ENCODE measurements at places on chromosomes 3 and 15.

GRCh38 chr15:57384816-57385215 lies 8.5 kb downstream of the CGNL1 start:
- DNase-seq, result no peak

DNA sequence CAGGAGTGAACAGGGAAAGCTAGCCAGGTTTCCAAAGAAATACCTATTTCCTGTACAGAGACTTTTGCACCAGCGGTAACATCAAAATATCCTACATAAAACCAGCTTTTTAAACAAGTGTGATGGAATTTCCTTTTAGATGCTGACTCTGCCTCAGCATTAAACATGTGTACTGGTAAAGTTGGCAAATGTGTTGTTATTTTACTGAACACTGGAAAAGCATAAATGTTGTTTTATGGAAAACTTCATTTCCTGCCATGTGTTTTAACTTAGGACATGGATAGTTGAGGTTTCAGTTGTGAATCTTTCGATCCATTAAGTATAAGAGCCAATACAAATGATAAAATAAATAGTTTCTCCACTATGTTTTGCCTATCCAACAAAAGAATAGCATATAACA lies 15.7 kb downstream of the OXNAD1 start:
- no peak for DNase-seq

- DNase-seq, result no peak
Observed at GRCh38 chr3:54171509-54171908, 49.2 kb downstream of the CACNA2D3 start.

DNA sequence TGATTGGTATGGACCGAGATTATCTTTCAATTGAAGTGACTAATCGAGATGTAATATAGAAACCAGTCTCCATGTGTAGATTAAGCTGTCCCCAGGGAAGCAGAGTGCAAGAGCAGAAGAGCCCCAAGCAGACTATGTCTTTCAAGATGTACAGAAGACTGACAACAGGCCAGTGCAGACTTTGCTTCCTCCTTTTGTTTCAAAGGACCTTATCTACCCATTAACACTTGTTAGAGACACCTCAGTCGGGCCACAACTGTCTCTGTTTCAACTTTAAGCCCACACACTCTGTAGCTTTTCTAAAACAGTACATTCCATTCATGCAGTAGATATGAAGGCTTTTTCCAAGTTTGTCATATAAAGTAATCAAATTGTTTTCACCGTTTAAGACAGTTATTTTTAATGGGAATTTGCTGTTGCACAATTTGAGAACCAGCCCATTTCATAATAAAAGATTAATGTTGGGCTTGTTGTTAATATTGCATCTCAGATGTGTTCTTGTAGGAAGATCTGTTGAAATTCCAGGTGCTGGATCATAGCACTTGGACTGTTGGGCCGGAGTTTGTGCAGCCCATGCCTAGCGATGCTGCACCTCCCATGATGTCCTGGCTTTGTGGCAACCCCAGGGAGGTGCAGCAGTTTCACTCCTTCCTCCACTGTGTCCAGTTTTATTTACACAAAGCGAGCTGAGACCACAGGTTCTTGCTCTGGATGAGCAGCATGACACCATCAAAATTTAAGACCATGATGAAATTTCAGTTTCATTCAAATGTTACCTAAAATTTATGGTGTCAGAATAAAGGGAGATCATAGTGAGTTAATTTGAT lies 12.4 kb downstream of the GORASP1 start:
- DNase-seq, result no peak

DNA sequence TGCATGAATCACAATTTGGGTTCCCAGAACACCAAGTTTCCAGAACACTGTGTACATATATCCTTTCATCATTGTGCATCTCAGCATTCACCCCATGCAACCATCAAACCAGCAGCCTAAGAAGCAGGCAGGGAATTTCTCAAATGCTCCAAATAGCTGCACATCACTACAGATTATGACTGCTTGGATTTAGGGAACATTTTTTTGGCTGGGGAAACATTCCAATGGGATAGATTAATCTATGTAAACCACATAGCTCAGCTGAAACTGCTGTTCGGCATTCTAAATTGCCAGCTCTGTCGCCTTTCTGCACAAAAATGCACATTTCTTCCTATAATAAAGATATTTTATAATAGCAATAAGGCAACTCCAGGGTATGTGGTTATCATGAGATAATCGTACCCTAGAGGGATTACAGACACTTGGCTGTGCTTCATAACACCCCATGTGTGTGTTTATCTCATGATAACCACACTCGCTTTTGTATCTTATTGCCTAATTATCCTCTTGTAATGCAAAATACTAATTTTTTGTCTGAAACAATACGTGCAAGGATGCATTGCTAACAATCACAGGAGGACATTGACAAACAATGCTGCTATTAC lies 483.7 kb upstream of the DPH6 start:
- DNase-seq, result no peak

DNA sequence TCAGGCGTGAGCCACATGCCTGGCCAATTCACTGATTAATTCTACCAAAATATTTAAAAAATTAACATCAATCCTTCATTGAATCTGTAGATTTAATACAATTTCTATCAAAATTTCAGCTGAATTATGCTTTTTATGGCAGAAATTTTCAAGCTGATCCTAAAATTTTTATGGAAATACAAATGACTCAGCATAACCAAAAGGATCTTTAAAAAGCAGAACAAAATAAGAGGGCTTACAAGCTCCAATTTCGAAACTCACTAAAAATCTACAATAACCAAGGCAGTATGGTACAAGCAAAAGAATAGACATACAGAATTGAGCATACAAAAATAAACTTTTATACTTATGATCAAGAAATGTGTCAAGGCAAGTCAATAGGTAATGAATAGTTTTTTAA lies 180.4 kb upstream of the CTNNB1 start:
- DNase-seq, result no peak

- DNase-seq, result no peak
Observed at GRCh38 chr3:33058765-33059164, 38.2 kb downstream of the GLB1 start.

GRCh38 chr15:70197318-70197944 lies 99.7 kb upstream of the TLE3 start:
- no peak for DNase-seq

DNA sequence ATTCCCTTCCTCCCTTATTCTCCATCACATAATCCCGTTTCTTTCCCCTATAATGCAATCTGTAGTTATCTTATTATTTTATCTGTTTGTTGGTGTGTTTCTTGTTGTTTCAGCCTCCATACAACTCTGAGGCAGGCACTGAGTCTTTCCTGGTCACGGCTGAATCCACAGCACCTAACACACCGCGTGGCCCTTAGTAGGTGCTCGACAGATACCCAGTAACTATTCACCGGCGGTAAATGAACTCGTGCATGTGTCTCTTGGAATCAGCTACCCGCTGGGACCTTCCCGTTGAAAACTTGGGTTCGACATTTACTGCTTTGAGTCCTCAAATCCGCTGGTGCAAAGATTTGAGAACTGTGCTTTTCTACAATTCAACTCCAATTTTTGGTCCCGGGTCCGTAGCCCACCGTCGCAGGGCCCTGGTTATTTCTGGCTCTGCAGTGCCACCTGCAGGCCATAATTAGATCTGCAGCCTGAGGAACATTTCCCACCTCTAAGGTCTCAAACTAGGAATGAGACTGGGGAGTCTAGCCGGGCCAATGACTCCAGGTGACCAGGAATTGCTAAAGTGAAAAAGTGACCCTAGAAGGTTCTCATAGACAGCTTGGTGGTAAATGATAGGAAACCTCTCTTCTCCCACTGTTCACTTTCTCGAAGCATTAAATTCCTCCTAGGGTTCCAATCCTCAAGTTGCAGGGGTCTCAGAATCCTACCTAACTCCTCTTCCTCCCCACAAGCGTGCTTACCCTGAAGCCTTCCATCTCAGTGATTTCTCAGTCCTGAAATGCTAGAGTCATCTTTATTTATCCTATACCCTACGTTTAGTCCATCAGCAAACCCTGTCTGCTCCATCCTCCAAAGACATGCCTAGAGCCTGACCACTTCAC lies 40.0 kb upstream of the TRH start:
- DNase-seq, result no peak

DNA sequence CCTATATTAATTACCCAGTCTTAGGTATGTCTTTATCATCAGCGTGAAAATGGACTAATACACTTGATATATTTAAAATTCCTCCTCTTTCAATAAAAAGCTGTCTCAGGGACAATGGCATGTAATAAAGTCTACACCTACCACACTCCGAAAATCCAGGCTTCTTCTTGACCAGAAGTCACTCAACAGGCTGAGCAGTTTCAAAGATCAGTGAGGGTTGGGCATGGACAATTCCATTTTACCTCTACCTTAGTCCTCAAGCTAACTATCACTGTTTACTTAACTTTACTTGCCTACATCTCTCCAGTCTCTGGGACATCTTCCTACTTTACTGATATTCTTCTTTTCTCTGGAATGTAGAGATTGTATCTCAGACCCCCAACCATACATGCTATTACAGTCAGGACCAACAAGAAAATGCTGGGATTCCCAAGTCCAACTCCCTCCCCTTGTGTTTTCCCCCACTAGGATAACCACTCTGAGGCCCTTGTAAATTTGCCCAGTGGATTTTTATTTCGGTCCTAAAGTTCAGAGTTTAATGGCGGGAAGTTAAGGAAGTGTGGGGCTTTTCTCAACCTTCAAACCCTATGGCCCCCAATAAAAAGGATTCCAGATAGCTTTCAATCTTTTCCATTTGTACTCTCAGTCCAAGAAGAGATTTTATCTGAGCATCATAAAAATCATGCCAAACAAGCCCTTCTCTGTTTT lies 137.1 kb upstream of the TSC22D2 start:
- DNase-seq, result no peak

GRCh38 chr3:160601288-160601687 lies 35.9 kb upstream of the KPNA4 start:
- DNase-seq, result no peak

- no peak for DNase-seq
Observed at GRCh38 chr3:124318014-124318413, 326.1 kb upstream of the ROPN1 start.

- DNase-seq, result no peak
Observed at GRCh38 chr3:80094589-80094988, 326.8 kb upstream of the ROBO1 start.

DNA sequence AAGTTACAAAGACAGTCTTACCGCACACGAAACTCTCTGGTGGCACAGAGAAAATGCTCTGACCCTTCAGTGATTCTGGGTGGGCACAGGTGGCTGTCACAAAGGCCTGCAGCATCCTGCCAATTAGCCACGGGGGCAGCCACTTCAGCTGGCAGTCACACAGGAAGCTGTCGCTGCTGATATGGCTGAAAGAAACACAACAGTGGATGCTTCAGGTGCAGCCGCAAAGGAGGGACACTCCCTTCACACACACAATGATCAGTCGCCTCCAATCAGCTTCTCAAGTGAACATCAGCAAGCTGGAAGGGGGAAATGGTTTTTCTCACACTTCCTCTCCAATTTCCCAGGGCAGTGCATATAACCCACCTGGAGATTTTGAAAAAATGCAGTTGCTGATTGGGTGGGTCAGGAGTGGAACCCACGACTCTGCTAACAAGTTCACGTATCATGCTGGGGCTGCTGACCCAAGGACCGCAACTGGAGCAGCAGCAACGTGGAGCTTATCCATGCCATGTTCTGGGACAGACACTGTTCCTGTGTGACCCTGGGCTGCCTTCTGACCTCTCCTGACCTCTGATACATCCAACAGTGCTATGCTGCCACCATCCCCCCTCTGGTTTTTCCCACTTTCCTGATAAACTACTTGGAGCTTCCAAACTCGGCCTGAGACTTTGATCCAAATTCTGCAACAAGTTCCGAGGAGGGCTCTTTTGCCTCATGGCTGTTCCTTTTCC lies 106.6 kb downstream of the LRIG1 start:
- DNase-seq, result no peak
